ENCODE measurements at places on chromosomes 3 and 15.

- no peak for DNase-seq
These were observed 87.3 kb upstream of the ROPN1 start for GRCh38 chr3:124078953-124079911.

DNA sequence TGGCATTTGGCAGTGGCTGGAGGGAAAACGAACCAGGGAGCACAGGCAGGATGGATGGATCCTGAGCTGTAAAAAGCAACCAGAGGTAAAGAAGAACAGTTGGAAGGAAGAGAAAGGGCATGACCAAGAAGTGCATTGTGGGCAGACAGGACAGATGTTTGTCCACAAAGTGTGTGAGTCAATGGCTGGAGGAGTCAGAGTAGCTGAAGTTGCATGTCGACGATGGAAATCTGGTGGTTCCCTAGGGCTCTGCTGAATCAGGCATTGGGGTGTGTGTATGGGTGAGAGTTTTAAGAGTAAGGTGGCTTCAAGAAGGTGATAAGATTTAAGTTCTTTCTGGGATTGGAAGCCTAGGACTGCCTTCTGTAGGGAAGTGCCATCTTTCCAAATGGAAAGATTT, 214.0 kb upstream of the BHLHE40 start:
- DNase-seq, result no peak

DNA sequence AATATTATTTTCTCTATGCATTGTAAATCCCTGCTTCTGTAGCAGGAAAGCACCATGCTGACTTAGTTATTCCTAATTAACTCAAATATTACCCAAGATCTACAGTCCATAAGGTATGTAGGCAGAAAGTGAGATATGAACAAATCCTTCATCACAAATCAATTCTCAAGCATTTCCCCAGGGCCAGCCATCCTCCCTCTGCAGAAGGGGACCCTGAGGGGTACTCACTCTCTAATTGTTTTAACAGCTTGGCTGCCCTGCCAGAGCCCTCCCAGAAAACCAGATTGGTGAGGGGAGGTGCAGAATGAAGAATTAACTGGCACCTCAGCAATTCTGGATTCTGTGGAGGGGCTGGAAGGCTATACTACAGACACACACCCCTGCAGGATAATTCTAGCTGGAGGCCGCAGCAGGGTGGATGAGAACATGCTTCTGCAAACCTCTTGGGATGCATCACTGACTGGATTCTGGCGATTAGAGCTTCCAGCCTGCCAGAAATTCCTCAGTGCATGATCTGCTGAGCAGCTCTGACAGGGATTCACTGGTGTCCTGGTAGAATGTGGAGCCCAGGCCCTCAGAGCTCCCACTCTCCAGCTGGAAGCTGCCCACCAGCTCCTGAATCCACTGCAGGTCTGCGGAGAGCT, 88.6 kb upstream of the HERC1 start:
- DNase-seq, result no peak

GRCh38 chr3:78894787-78895186, 873.0 kb downstream of the ROBO1 start:
- DNase-seq, result no peak

GRCh38 chr3:54262541-54262940, 140.2 kb downstream of the CACNA2D3 start:
- no peak for DNase-seq

DNA sequence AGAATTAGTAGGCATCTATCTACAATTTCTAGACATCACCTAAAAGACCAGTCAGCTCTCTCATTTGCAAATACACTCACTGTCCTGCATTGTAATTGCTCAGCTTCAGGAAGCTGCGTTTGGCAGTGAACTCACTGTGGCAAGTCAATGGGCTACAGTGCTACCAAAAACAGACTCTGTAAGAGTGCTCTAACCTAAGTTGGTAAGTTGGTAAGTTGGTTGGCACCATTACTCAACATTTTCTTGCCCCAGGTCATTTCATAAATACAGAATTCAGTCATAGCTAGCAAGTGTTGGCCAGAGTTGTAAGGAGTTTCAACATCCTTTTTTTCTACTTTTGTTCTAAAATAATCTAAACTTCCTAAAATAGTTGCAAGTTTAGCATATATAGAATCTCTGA, 466.3 kb downstream of the NAALADL2 start:
- no peak for DNase-seq

DNA sequence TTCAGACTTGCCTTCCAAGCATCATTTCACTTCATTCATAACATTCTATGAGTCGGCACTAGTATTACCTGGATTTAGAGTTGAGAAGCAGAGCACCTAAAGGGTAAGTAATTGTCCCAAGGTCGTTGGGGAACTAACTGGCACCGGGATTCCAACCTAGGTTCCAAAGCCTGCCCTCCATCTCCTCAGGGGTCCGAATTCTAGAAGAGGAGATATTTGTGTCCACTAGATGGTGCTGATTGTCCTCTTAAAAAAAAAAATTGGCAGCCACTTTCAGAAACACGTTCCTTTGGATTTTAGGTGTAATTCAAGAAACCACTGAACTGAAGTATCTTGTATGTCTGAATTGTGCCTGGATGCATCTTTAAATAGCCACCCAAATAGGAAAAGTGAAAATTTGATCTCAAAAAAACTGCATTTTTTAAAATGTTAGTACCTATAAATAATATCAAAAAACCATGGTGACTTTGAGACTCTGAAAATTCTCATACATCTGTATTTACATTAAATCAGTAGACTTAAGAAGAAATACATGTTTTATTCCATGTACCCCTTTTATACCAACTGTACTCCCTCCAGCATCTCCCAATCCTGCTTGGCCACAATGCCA, 3.9 kb upstream of the FSIP1 start:
- DNase-seq, result peak; percentile 5

DNA sequence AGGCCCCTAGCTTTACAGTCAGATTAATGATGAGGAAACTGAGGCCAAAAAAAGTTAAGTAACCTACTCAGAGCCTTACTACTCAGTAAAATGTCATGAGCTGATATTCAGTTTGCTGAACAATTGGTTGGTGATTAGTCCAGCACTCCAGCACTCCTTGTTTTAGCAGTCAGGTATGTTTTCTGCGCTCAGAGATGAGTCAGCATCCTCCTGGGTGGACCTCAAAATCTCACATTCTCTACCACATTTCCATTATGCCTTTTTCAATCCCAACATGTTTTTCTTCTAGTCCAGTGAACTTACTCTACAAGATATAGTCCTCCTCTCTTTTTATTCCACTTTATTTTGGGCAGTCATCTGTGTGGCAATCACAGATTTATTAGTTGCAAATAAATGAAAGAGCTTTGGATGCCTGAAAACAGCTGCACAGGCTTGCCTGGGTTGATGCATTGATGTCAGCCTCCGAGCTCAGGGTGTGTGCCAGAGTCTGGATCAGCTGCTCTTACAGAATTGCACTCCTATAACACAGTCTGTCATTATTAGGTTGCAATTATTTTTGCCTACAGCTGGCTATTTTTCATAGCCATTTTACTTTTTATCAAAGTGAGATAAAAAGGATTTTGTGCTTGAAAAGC, 133.2 kb downstream of the ARPP21 start:
- no peak for DNase-seq

GRCh38 chr15:65038836-65039235, 6.4 kb upstream of the SLC51B start:
- DNase-seq, result no peak

DNA sequence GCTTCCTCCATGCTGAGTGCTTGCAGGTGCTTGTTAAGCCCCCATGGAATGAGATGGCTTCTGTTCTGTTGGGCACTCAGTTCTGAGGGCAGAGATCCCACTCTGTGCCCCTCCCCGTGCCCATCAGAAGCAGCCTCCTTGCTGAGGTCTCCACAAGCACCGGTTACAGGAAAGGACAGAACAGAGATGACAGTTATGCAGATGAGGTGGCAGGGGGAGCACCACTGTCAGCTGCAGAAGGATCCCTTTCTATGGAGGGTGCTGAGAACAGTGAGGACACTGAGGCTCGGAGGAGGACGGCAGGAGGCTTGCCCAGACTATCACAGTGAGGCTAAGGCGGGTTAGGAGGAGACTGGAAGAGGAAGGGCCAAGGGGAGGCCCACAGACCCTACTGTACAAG, 12.4 kb downstream of the CACNA2D2 start:
- no peak for DNase-seq

DNA sequence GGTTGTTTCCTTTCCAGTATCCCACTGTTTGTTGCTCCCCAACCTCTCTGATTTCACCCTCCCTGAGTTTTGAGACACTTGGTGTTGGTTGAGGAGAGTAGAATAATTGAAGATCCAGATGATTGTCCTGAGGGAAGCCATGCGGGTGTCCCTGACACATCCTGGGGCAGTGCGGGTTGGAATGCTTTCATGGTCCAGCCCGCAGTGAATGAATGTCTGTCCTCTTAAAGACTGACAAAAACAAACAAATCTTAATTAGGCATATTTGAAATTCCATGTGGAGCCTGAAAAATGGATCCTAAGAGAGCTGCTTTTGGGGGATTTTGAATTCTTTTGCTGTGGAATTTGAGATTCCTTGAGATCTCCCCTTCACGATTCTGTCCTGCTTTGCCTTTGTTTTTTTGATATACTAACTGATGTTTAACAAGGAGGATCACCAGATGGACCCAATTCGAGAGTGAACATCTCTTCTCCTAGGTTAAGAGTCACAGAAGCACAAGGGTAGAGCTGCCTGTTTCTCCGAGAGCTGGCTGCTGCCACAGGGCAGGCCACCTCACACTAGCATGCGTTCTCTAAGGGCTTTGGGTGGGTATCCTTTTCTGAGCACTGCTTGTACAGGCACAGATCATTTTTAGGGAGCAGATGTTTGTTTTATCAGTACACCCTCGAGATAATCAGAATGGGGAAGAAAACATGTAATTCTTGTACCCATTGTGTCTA, 47.4 kb downstream of the GPR171 start:
- no peak for DNase-seq

DNA sequence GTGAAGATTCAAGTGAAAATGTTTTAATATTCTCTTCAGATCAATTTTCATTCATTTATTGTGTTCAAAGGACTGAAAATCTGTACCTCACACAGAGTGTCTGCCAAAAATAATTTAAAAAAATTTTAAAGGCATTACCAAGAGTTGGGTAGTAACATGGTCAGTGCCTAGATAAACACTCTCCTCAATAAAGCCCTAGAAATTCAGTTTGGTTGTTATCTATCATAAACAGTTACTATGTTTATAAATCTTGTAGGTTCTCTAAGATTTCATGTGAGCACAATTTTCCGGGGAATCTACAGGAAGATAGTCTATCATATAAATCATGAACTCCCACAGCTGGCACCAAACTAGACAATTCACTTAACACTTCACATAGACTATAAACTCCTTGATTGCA, 128.6 kb downstream of the GSK3B start:
- DNase-seq, result no peak

GRCh38 chr3:55434789-55435188, 52.3 kb downstream of the WNT5A start:
- DNase-seq, result no peak

GRCh38 chr3:139355891-139356290, 12.1 kb downstream of the MRPS22 start:
- DNase-seq, result no peak

DNA sequence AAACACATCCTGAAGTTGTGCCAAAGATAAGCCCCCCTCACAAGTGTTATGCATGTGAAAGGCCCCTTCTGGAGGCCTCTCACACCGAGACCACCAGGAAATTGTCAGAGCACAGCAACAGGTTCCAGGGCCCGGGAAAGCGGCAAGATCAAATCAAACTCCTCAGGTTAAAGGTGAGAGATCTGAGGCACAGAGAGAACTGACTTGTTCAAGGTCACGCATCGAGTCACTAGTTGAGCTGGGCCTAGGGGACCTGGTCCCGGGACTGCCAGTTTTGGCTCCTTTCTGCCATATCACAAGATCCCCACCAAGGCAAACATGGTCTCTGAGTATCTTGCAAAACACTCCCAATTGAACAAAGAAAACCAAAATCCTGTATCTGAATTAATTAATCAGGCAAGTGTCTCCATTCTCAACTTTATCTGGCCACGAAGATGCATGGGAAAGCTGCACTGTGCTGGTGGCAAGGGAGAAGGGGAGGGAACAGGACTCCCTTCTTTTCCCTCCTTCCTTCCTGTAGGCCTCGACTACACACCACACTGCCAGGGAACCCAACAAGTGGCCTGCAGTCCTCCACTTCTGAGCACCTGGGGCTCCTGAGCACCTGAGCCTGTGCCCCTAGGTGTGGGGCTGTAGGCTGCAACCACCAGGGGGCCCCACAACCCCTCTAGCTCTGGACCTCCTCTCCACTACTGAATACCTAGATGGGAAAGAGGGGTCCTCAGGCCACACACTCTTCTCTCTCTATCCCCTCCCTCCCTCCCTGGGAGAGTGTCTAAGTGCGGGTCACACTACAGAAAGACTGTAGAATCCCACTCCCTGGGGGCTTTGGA, 37.3 kb downstream of the ANP32A start:
- DNase-seq, result no peak

- DNase-seq, result no peak
These were observed 21.0 kb upstream of the ALDH1A2 start for GRCh38 chr15:58086491-58086890.

DNA sequence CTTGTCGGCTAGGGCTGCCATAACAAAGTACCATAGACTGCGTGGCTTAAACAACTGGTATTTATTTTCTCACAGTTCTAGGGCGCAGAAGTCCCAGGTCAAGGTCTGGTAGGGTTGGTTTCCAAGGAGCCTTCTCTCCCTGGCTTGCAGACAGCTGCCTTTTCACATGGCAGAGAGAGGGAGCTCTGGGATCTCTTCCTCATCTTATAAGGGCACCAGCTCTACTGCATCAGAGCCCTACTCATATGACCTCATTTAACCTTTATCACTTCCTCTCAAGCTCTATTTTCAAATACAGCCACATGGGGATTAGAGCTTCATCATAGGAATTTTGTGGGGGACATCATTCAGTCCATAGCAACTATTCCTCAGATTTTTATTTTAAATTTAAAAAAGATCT, 17.6 kb upstream of the PAQR9 start:
- DNase-seq, result no peak

GRCh38 chr3:32961189-32961715, 9.8 kb downstream of the CCR4 start:
- DNase-seq, result no peak

GRCh38 chr3:143840636-143841035, 7.6 kb downstream of the SLC9A9 start:
- DNase-seq, result no peak

DNA sequence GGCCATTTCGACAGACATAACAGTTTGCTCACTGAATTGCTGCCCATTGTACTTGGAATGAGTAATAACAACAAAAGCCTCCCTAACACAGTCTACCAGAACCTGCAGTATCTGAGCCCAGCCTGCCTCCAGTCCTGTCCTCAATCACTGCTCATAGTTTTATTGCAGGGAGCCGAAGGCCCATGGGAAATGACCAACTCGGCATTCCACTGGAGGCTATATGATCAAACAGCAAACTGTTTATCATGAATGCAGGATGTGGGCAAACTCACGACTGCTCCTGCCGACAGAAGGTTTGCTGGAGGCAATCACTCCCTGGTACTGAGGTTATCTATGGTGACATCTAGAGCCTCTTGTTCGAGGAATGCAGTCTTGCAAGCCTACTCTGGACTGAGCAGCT, 46.3 kb downstream of the LSM3 start:
- peak; percentile 83 for DNase-seq
